Stimulated activated CD4-positive, alpha-beta T cell treated with anti-CD3 and anti-CD28 coated beads, Interleukin-1b, Interleukin-23, amount 100 ng/mL, for 1 hour (primary cell): ENCODE measurements at places on chromosomes 5 and 9.

DNA sequence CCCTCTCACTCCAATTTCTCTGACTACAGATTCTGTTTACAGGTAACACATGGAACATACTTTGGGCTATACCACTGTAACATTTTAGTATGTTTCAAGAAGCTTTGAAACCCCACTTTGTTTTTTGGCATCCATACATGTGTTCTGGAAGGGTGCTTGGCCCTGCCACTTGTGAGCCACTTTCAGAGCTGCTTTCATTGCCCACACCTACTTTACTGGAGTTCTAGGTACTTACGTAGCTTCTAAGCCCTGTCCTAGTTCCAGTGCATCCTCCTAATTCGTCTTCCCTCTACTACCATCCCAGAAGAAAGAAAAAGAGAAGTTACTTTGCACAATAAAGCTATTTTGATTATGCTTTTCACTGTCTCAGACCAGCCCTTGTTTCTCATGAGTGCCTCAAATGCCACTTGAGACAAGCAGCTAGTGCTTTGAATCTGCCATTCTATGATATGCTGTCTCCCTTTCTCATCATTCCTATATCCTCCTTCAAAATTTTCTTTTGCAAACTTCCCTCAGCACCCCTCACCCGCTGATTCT is 26.5 kb upstream of the C5orf47 start:
- no peak for DNase-seq

GRCh38 chr5:122458278-122458872 is 146.3 kb downstream of the SNCAIP start:
- no peak for DNase-seq

DNA sequence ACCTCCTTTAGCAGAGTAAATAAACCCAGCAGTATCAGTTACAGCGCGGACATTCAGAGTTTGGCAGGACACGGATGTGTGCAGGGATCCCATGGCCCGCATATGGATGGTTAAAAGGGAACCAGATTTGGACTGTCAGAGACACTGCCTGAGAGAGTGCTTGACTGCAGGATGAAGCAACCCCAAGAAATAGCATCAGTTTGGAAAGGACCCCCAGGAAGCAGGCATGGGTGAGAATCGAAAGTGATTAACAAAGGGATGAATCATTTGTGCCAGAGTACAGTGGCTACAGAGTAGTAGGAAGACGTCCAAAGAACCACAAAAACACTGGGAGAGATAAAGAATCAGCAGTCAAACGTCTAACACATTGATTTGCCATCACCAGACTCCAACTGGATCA is 5.5 kb downstream of the C7 start:
- no peak for DNase-seq

GRCh38 chr9:32265037-32265436 is 119.4 kb upstream of the ACO1 start:
- no peak for DNase-seq

DNA sequence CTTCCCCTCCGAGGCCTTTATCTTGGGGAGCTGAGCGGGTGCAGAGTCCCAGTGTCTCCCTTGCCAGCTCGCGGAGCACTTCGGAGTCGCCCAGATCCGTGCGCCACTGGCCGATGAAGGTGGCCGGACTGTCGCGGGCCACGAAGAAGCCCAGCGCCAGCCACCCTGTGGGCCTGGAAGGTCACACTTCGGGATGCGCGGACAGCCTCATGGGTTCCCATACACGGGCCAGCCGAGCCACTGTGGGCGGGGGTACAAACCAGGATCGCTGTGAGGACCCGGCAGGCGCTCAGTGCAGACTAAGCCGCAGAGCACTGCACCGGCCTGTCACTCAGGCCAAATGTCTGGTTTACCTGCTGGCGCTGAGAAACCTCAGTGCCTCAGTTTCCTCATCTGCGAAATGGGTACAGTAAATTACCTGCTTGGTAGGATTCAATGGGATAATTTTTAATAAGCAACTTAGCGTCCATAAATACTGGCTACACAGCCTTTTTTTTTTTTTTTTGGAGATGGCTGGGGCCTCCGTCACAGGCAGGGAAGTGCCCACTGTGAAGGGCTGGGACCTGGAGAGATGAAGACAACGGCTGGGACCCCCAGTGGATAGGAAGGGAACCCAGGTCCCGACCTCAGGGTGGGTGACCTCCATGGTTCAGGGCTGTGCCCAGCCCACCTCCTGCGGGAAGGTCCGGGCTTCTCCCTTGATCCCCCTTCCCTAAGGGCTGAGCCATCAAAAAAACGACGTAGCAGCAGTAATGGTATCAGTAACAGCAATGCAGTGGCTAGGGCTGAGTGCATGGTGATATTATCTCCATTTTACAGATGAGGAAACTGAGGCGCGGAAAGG is 38.7 kb upstream of the CTSV start:
- no peak for DNase-seq

DNA sequence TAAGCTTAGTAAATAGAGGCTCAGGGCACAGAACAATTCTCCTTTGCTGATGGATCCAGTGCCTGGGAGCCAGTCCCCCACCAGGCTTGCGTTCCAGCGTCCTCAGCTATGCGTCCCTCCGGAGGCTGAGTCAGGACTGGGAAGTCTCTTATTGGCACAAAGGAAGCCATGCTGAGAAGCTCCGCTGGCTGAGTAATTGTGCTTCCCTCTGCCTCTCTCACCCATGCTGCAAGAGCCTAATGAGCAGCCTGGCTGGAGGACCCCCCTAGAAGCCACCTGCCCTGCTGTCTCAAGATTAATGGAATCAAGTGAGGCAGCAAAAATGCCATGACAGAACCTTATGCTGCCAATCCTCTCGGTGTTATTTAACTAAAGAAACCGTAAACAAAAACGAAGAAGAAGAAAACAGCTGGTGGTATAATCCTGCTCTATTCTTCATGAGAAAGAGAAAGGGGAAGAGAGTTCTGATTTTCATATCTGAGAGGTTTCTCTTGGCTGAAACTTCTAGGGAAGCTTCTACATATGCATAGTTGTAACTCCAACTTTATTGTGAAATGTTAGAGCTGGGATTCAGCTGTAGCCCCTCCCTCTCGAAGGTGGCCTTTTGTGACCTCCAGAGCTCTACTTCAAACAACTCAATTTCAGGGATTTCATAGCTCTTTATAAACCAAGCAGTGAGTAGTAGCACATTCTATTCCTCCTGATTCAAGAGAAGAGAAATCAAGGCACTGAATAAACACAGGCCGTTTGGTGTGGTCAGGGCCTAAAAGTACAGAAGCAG is 185.4 kb upstream of the SEMA6A start:
- DNase-seq, result no peak
